Head of caudate nucleus (tissue), 42 donors: ENCODE measurements at places on chromosomes 2 and 18.

- no peak for DNase-seq
Observed at GRCh38 chr2:45883603-45884000, 232.1 kb downstream of the PRKCE start.

DNA sequence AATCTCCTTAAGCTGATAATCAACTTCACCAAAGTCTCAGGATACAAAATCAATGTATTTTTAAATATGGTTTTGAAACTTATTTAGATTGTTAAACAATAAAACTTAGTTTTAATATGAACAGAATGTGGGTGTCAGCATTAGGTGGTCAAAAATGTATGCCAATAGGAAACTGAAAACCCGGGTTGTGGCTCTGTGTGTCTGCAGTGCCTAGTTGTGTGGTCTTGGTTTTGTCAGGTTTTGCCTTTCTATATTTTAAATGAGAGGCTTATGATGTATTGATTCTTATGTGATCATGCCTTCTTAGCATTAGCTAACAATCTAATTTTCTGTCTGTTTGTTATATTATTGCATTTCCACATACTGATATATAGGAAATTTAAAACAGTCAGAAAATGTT lies 227.8 kb downstream of the ZNF407 start:
- DNase-seq = no peak

GRCh38 chr2:104658144-104658835 lies 195.6 kb upstream of the POU3F3 start:
- peak; percentile 49 for DNase-seq

GRCh38 chr2:46073540-46074046 lies 223.6 kb upstream of the EPAS1 start:
- no peak for DNase-seq

GRCh38 chr2:196592331-196592910 lies 47.1 kb upstream of the CCDC150 start:
- DNase-seq = peak; percentile 69
